ENCODE measurements at places on chromosomes 5 and 9.

DNA sequence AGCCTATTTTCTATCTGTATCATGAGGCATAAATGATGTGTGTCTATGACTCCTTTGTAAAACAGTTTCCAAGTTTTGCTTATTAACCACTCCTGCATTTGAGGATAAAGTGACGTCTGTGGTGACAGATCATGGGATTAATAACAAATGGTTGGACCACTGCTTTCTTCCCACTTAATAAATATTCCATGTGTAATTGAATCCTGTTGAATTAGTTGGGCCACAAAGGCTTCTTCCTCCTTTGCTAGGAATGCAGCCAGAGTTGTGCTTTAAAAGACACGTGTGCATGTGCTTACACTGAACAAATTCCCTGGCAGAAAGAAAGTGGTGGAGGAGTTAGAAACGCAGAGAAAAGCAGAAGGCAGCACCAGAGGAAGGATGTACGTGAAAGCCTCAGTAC lies 150.2 kb downstream of the ACTBL2 start:
- no peak for DNase-seq

DNA sequence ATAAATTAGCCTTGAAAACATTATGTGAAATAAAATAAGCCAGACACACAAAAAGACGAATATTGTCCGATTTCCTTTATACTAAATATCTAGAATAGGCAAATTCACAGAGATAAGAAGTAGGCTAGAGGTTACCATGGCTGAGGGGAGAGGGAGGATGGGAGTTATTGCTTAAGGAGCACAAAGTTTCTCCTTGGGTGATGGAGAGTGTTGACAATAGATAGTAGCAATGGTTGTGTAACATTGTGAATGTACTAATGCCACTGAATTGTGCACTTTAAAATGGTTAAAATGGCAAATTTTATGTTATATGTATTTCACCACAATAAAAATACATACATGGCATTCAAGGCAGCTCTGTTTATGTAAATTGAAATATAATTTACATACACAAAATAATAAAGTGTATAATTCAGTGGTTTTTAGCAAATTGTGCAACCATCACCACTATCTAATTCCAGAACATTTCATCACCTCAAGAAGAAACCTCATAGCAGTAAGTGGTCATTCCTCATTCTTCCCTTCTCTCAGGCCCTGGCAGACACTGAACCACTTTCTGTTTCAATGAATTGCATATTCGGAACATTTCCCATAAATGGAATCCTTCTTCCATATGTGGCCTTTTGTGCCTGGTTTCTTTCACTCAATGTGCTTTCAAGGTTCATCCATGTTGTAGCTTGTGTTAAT lies 59.2 kb downstream of the NDST1 start:
- no peak for DNase-seq

GRCh38 chr9:23590276-23591000 lies 235.6 kb downstream of the ELAVL2 start:
- no peak for DNase-seq

DNA sequence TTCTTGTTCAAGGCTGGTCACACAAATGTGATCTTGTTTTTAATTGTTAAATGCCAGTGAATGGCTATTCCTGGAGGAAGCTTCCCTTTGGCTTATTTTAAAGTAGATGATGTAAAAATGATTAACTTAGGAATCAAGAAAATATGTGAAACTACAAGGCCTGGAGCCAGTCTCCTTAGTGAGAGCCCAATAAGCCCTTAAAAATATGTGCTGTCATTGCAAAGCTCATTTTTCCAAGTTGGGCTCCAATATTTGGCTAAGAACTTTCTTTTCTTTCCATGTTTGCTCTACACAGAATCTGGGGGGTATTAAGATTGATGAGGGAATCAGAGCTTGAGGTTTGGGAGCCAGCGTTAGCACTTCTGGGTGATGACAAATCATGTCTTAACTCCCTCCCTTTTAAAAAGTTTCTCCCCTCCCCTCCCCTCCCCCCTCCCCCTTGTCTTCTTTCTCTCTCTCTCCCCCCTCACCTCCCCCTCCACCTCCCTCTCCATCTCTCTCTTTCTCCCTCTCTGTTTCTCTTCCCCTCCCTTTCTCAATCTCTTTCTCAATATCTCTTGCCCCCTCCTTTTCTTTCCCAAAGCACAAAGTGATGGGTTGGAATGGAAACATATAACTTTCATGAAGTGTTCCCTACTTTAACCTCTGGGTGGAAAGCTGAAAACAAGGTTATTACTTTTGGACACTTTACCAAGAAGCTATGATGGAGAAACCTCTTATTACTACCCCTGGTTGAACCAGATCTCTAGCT lies 86.0 kb downstream of the FBXL7 start:
- no peak for DNase-seq

GRCh38 chr5:74177961-74178360 lies 462.6 kb downstream of the ENC1 start:
- no peak for DNase-seq

GRCh38 chr5:1838013-1838412 lies 36.8 kb downstream of the NDUFS6 start:
- DNase-seq: no peak

- DNase-seq: no peak
These were observed 640 bp downstream of the SURF4 start for GRCh38 chr9:133375116-133375723.

DNA sequence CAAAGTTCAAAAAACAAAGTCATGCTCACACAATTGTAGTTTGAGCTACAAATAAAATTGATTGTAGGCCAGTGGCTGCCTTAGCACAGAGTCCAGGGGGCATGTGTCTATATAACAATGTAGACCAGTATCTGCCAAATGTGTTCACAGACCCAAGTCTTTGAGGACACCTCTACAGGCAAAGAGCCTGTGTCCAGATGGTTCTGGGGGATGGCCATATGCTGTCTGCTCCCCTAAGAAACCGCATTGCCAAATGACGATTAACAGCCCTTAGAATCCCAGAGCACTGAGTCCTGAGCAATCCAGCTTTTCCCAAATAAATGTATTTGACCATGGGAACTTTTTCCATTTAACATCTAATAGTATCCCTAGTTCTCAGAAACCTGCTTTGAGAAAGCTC lies 169.6 kb downstream of the ADCY2 start:
- DNase-seq: no peak

DNA sequence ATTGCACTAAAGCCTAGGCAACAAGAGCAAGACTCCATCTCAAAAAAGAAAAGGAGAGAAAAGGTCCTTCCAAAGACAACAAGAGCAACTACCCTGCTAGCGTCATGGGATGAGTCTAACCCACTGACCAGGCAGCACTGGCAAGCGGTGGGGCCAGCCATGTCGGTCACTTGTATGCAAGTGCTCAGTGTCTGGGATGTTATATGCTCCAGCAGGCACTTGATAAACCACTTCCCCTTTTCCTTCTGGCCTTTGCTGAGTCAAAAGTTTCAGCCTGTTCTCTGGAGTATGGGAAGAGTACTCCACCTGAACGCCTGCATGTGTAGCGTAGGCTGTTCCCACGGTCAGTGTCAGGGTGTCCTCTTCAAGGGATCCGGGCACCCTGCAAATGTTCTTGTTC lies 9.2 kb upstream of the MXD3 start:
- DNase-seq: no peak

GRCh38 chr5:168642019-168642418 lies 62.9 kb upstream of the PANK3 start:
- no peak for DNase-seq

Measured in stimulated activated CD8-positive, alpha-beta memory T cell treated with anti-CD3 and anti-CD28 coated beads, Interleukin-7, amount 100 ng/mL, for 1 hour (primary cell).